Stomach (tissue), 19 donors: ENCODE measurements at places on chromosomes 2 and 18. TPM values are rescaled to one million over a fixed set of nuclear protein-coding genes. Genes with fewer than 3 reads are reported as not detected.

DNA sequence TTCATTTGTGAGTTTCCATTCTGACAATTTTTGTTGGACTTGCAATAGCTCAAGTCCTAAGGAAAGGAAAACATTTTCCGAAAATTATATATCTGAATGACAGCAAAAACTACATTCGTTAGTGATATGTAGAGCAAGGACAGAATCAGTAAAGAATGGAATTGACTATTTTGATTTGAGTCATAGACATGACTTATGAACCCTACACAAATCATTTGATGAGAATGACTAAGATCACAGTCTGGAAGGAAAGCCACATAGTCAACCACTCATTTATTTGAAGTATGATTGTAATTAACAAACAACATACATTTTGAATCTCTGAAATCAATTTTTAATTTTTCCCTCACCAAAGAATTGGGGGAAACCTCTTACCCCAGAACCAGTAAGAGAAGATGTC is 231.6 kb upstream of the CRIM1 start:
- no peak for DNase-seq

DNA sequence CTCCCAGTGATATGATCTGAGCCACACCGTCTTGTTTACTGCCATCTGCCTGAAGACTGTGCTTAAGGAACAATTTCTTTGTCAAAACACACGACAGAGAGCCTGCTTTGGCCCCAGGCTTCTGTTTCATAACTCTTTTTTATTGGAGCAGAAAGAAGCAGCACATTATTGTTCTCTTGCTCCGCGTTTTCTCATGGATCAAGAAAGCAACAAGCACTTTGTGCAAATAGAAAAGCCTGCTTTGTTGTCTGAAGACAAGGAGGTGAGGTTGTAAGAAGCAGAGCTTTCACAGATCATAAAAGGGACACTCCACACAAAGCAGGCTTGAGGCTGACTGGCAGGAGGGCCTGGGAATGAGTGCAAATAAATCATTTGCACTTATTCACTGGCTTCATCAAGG is 118.3 kb upstream of the FAM136A start:
- DNase-seq, result no peak

GRCh38 chr2:98308068-98308467 is 38.2 kb upstream of the CNGA3 start:
- no peak for DNase-seq

- no peak for DNase-seq
Measured at GRCh38 chr2:64085936-64086335, 58.3 kb downstream of the PELI1 start.

- DNase-seq, result peak; percentile 84
Measured at GRCh38 chr2:102619414-102620319, at the start of gene SLC9A2. Gene SLC9A2 (plus strand): TSS chr2:102619553. CDS start chr2:102619849, 296 bp downstream.

- DNase-seq, result peak; percentile 83
Measured at GRCh38 chr18:903701-904100, 970 bp upstream of the ADCYAP1 start.

DNA sequence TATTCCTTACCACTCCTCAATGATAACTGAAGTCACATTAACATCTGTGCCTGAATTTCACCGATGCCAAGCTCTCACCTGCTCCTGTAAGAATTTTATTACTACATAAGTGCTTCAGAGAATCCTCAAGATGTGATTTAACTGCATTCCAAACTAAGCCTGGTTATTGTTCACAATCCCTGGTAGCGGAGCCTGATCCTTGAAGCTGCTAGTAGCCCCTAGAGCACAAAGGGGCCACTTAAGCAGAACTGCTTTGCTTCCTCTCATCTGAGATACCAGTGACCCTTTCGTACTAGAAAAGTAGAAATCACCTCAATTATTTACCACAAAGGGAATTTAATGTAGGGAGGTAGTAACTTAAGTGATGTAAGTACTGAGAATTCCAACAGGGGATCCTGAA is 529.6 kb downstream of the CPS1 start:
- no peak for DNase-seq

DNA sequence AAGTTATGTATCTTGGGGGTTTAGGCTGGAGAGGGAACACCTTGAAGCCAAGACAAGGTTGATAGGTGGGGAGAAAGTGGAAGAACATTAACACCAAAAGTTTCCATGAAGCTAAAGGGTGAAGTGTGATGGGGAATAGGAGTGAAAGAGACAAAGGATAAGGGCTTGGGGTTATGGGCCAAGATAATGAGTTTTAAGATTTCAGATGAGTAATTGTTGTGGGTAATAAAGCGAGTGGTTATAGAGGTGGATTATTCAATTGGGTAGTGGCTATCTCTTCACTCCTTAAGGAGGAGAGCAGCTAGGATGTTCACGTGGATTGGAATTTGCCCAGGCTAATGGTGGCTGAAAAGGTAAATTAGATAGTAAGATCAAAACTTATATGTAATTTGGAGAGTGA is 29.8 kb downstream of the EML4 start:
- DNase-seq, result no peak

- DNase-seq, result peak; percentile 48
Measured at GRCh38 chr2:150379166-150379565, 108.3 kb downstream of the RND3 start.

DNA sequence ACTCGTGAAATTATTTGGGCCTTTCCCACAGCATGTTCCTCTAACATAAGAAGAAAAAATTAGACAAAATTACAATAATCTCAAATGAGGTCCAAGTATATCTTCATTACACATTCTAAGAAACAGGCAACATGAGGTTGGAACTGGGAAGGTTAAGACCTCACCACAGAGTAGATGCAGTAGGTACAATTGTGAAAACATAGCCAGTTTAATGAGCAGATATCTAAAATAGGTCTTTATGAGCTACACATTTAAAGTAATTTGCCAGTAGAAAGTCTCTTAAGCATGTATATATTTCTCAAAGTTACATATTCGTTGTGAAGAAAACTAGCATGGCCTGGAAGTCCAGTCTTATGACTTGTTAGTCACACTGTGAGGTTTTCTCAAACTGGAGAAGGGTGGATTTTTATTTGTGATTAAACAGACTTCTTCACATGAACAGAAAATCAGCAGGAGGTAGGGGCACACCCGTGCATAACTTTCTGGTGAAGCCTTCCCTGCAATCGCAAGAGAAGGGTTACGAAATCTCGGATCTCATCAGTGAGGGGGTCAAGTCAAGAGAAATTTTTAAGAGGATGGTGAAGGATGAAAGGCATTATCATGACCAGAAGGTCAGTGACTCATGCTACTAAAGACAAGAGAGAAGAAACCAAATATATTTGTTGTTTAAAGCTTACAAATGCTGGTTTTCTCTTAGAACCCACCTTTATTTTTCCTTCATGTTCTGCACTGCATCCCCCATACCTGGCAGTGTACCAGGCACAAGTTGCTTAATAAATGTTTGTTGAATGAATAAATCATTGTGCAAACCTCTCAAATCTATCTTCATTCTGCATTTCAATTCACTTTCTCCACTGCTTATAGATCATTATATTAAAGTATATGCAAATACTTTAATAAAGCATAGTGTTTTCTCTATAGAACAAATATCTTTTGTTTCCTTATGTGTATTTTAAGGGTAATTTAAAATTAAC is 5.1 kb upstream of the RAB27B start:
- DNase-seq, result no peak

DNA sequence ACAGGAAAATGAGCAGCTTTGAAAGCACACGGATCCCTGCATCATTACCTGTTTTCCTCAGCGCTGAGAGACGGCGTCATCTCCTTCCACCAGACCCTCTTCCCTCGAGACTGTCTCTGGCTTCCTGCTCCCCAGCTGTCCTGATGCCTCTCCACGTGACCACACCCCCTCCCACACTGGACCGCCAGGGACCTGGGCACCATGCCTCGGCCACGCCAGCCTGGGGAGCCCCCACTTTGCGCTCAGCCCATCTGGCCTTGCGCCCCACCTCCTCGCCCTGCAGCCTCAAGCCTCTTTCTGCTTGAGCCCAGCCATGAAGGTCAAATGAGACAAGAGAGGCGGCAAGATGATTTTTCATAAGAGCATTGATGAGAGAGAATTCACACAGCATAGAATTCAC is 66.0 kb upstream of the ACKR3 start:
- no peak for DNase-seq

- no peak for DNase-seq
Measured at GRCh38 chr2:231041061-231041689, 3.9 kb downstream of the C2orf72 start.

DNA sequence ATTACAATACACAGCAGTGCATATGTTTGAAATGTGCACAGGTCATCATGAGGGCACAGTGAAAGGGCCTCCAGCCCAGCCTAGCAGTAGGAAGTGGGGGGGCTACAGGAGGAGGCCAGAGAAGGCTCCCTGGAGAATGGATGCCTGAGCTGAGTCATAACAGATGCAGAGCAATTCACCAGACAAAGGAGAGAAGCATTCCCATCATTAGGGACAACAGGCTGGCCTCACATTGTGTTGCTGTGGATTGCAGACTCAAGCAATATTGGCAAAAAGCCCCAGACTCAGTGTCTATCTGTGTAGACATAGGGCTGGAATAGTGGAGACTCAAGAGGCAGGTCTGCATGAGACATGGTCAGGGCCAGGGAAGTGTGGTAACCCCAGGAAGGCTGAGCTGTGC is 329.9 kb downstream of the DLGAP1 start:
- peak; percentile 77 for DNase-seq

DNA sequence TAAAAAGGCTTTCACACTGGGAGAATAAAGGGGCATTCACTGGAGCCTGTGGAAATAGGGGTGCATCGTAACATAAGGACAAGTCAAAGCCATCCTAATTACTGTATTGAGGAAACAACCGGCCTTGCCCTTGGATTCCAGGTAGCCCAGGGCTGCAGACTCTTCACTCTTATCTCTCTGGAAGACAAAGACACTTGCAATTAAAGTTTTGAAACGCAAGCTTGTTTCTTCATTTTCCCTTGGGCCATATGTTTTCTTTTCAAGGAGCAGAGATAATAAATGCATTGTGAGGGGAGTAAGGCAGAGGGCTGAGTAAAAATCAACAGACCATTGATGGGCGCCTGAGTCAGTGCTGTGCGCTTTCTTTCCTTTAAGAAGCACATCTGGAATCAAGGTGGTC is 11.5 kb downstream of the TNFRSF11A start:
- no peak for DNase-seq

DNA sequence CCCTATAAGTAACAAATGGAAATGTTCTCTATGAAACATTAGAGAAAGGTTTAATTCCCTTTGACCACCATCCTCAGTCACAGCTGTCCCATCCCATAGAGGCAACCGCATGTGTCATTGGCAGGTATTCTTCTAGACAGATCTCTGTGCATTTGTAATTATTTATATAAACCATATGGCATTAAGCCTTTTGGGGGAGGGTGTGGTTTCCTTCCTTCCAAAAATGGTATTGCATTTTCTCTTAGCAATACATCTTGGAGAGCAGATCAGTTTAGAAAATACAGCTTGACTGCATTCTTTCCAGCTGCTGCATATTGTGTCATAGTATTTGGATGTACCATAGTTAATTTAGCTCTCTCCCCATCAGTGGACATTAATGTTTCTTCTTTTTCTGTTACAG is 57.7 kb downstream of the LCLAT1 start:
- DNase-seq, result no peak

- DNase-seq, result no peak
Measured at GRCh38 chr18:79107886-79108285, 38.7 kb downstream of the ATP9B start.

GRCh38 chr2:62264186-62264585 is 68.3 kb downstream of the B3GNT2 start:
- no peak for DNase-seq

GRCh38 chr2:219836647-219837177 is 209.3 kb downstream of the SLC4A3 start:
- peak; percentile 32 for DNase-seq

- no peak for DNase-seq
Measured at GRCh38 chr18:68714366-68714711, 569 bp downstream of the TMX3 start.

DNA sequence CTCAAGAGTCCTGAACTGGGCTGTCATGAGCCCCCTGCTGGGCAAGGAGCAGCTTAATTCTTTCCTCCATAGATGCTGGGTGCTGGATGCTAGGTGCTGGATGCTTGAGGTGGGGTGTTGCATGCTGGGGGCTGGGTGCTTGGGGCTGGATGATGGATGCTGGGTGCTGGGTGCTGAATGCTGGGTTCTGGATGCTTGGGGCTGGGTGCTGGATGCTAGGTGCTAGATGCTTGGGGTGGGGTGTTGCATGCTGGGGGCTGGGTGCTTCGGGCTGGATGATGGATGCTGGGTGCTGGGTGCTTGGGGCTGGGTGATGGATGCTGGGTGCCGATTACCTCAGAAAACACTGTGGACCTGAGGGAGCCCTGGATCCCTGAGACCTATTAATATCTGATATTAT is 837.7 kb downstream of the GALR1 start:
- no peak for DNase-seq

DNA sequence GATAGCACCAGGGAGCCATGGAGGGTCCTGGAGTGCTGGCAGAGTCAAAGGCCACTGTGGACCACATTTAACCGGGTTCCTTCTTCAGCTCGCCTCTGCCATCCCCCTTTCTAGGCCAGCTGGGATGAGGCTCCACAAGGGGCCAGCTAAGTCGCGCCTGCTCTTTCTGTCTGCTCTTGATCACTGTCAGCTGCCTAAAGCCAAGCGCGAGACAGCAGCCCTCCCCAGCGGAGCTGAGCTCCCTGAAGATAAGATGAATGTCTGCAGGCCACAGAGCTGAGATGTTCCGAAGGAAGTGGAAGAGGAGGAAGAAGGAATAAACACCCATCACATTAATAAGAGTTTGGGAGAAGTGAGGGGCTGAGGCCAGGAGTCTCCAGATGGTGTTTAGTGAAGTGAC is 99.6 kb downstream of the CELF4 start:
- no peak for DNase-seq

Gene EVA1A
- not detected for total RNA-seq

Gene SLC30A3
- not detected for total RNA-seq

Gene LDLRAD4
- 10.3 TPM for total RNA-seq

Gene SCN7A
- 40.8 TPM for total RNA-seq

Gene LPIN2
- 11.6 TPM for total RNA-seq

Gene MAP2
- total RNA-seq, result 11.1 TPM

Gene TYMS
- 7.6 TPM for total RNA-seq

Gene MC2R
- total RNA-seq, result not detected

Gene NIFK
- total RNA-seq, result 36.8 TPM

Gene CDH20
- total RNA-seq, result not detected

Gene CYS1
- 3.5 TPM for total RNA-seq
